ENCODE measurements at places on chromosomes 1 and 21.

DNA sequence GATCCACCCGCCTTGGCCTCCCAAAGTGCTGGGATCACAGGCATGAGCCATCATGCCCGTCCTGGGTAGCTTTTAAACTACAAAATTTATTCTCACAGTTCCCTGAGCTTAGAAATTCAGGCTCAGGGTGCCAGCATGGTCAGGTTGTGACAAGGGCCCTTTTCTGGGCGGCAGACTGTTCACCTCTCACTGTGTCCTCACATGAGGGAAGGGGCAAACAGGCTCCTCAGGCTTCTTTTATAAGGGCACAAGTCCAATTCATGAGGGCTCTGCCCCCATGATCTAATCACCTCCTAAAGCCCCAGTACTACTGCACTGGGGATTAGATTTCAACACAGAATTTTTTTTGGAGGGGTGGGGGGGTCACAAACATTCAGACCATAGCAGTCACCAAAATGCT lies 36.8 kb downstream of the GNG4 start:
- no peak for DNase-seq

- no peak for DNase-seq
Measured at GRCh38 chr1:21536218-21536617, 27.0 kb downstream of the ALPL start.

DNA sequence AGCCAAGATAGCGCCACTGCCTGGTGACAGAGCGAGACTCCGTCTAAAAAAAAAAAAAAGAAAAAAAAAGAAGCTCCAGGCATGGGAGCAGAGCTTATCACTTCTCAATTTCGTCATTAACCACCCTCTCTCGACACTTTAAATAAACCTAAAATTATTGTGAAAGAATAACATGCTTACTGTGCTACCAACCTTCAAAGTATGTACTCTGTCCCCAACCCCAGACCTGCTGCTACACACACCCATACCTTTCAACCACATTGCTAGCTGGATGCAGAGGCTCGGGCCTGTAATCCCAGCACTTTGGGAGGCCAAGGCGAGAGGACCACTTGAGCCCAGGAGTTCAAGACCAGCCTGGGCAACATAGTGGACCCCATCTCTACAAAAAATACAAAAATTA lies 38.7 kb downstream of the GNPAT start:
- no peak for DNase-seq

GRCh38 chr1:20936621-20937020 lies 149.5 kb upstream of the HP1BP3 start:
- DNase-seq: no peak

GRCh38 chr1:246418565-246419312 lies 88.3 kb downstream of the SMYD3 start:
- DNase-seq: peak; percentile 96

DNA sequence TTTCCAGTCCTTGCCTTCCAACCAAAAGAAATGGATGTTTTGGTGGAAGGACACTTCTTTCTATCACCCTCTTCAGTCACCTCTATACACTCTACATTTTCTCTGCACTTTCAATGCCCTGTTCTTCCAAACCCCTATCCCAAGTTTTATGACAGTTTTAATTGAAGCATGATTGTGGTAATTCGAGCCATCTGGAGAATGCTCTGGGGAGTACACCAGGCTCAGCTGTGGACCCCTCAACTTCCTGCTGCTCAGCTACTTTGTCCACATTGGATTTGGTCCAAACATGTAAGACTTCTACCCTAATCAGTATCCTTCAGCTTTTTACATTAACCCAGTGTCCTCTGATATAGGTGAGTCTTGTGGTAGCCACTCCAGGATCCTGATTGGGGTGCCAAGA lies 129.6 kb downstream of the SYT2 start:
- DNase-seq: no peak

DNA sequence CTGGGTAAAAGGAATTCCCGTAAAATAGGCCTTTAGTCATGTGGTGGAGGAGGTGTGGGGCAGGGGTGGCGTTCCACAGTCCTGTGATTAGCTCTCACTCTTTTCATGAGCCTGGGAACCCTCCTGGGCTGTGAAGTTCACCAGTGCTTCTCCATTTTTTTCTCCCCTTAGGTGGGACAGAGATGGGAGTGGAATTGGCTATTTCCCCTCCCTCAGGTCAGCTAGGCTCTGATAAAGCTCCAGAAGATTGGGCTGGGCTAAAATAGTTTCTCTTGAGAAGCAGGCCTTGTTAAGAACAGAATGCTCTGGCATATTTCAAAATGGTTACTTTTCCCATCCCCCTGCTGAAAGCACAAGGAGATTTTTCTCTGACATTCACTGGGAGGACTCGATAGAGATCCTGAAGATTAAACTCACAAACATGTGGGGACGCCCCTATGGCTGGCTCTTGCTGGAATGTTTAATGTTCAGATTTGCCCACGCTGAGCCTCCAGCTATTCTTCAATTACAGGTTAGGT lies 33.4 kb upstream of the SLC2A1 start:
- no peak for DNase-seq

DNA sequence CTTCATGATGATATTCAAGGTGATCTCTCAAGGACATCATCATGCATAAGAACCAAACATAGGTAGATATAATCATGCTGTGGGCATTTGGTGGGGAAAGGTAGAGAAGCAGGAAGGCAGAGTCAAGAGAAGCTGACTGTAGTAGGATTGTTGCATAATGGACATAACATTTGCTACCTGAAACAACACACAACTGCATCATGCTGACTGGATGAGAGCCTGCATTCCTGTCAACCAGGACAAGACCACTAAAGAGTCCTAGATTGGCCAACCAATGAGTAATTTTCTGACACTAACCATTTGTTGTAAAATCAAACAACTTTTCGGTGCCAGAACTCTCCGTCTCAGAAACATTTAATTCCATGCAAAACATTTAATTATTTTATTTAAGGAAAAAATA lies 377.2 kb downstream of the PLPP3 start:
- no peak for DNase-seq

DNA sequence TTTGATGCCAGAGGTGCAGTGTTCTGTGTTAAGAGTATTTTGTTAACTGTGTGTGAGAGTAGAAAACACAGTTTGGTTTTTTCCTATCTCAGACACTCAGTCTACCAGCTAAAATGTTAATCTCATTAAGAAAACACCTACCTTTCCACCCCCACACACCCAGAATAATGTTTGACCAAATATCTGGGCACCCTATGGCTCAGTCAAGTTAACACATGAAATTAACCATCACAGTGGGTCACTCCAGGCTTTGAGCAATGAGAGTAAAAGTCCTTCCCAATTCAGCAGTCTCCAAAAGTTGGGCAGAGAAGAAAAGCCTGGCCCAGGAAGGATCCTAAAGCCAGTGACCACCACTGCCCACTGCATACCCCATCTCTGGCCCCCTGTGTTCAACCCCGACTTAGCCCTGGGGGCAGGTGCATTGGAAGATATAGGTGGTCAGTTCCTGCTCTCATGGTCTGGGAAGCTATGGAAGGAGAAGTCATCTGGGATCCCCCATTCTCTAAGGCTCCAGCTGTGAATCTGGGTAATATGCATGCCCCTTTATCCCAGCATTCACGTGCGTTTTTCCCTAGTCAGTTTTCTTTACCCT lies 50.2 kb upstream of the CSF3R start:
- DNase-seq: no peak

DNA sequence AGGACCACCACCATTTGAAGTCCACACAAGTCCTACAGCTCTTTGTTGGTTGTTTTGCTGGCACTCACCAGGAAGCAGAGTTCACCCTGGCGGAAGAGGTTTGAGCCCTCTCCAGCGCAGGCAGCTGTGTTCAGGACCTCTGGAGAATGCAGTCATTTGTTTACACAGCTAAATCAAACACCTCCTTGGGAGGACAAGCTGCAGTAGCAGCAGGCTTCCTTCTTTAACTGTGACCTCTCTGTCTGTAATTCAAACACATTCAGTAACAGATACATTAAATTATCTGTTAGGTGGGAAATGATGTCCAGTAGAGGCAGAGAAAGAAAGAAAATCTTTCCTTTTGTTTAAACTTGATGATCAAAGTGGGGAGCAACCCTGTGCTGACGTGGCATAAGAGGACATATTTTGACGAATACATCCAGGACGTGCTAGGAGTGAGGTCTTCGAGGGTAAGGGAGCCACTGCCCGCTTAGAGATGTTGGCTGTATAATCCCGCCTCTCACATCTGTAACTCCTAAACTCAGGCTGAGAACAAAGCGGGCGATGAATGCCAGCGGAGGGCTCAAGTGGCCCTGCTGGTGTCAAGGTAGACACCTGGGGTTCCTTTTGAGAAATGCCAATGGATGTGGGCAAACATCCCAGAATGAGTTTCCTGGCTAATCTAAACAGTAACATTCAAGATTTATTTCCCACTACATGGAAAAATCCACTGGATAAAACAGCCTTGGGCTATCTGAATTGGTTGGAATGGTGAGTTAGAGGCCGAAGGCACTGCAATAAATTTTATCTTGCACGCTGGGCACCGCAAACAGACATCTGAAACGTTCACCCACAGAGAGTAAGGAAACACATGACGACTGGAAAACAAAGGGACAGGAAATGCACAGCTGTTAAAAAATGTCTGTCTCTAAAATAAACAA lies 51.7 kb downstream of the ABCA4 start:
- DNase-seq: no peak

DNA sequence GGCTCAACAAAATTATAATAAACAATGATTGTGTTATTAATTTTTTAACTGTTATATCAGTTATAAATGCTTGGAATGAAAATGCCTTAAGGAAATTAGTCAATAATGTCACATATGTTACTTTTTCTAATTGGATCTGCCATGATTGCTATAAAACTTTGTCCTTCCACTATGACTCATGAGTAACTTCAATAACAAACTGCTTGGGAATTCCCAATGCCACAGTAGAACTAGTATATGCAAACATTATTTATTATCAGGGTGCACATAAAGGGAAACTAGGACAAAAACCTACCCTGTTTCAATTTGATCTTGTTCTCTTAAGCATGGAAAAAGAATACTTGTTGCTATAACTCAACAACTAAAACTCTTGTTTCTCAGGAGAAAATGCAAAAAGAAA lies 59.1 kb upstream of the PDC start:
- DNase-seq: no peak

- no peak for DNase-seq
Measured at GRCh38 chr1:11566042-11566850, 87.3 kb downstream of the DISP3 start.

DNA sequence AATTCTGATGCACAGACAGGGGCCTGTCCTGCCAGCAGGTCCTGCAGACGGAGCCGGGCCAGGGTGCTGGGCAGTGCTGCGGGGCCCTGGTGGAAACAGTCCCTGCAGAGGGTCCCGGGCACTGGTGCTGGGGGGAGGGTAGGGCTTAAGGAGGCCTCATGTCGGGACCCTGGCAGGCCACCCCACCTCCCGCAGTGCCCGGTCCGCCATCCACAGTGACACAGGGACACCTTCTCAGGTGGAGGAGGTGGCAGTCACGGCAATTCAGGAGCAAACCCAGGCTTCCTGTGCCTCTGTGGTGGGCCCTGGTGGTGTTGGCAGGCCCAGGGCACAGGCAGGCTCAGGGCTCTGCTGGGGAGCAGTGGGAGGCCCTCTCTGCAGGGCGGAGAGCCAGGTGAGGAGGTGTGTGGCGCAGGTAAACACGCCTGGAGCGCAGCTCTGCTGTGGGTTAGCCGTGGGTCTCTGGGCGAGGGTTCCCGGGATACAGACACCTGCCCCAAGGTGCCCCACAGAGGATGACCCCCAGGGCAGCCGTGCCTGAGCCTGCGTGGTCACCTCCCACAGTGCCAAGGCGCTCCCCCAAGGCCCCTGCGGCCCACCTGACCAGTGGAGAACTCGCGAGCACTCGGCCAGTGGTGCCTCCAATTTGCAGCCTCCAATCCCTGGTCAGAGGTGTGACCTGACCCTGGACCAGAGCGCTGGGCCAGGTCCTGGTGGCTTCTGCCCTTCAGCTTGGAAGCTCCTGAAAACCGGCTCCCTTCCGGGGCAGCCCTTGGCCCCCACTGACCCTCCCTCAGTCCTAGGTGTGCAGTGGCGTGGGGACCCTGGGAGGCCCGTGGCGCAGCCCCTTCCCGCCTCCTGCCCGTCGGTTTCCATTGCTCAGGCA lies 19.2 kb downstream of the COL18A1 start:
- DNase-seq: no peak

- DNase-seq: peak; percentile 60
Measured at GRCh38 chr1:76496871-76497270, 370.4 kb upstream of the ST6GALNAC5 start.

DNA sequence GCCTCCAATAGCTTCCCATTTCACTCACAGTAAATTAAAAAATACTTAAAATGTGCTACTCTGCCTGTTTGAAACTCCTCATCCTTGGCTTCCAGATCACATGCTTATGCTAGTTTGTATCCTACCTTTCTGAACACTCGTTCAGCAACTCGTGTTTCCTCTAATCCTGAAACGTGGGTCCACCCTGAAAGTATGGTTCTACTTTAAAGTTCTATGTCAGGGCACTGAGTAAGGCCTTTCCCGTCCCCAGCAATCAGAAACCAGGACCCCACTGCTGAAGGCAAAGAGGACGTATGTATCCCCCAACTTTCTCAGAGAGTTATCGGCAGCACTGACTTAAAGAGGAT lies 419 bp upstream of the TSEN15 start:
- no peak for DNase-seq

DNA sequence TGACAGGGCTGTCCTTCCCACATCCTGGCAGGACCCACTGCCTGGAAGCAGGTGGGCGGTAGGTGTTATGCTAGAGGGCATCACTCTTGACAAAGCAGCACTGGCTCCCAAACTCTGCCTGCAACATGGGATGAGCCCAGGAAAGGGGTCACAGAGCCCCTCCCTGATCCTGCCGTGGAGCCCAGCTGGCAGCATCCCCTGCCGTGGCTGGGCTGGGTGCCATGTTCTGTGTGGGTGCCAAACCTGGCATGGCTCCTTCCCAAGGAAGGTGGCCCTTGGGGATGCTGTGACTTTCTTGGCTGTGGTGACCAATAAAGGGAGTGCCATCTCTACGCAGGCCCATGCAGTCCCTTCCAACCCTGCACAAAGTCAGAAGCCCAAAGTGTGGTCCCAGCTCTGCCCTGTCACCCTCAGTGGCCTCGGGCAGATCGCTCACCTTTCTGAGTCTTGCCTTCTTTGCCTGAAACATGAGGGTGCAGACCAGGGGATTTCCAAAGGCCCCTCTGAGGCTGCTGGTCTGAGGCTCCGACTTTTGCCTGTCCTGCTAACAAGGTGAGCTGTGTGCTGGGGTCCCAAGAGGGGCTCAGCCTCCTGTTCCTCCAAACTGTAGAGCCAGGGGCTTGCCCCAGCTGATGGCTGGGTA lies 6.0 kb downstream of the CDK18 start:
- DNase-seq: peak; percentile 29

GRCh38 chr1:189185097-189185496 lies 1292.6 kb downstream of the BRINP3 start:
- DNase-seq: no peak

GRCh38 chr1:112628516-112628915 lies 8.9 kb downstream of the CAPZA1 start:
- DNase-seq: no peak

DNA sequence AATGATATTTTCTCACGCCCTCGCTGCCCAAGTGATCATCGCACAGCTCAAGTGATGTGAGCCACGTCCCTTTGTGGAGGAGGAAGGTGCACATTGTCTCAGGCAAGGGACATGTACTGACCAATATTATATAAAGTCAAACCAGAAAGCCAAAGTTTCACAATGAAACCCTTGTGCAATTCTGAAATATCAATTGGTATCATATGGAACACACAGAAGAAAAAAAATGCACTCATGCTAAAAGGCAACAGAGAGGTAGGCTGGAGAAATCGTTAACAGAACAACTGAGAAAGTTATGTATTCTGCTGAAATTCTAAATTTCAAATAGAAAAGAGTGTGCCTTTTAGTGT lies 1.9 kb downstream of the JAM2 start:
- no peak for DNase-seq

Measured in NCI-H1694 treated with DMSO at 0.1 percent for 48 hours (cell line).